Amygdala (tissue), 56 donors: ENCODE measurements at places on chromosomes 4 and X.

DNA sequence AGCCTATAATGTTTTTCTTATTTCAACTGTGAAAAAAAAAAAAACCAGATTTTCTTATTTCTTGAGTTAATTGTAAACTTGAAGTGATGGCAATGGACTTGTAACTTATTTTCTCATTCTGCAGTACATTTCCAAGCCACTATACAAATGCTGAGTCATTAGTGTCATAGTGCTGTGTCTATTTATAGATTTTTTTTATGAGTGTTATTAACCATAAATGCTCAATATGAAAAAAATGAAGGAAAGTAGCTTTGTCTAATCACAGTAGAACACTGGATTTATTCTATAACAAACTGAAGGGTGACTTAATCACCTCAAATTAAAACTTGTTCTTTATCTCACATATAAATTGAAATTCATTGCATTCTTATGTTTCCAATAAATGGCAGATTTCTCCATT is 718.6 kb downstream of the CCSER1 start:
- no peak for DNase-seq

GRCh38 chrX:8044947-8045346 is 117.7 kb upstream of the PNPLA4 start:
- DNase-seq: no peak

DNA sequence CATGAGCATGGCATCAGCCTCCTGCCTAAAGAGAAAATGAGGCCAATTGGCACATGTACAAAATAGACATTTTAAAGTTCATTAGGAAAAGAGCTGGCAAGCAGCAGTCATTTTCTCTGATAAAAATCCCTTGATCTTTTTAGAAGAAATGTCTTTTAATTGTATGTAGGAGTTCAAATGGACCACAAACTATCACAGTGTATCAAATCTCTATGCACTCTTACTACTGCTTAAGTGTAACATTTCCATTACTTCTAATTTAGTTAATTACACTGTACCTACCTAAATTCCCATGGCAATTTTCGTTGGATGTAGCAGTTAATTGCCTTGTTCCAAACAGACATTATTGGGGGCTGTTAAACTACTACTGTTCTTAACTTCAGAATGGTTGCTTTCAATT is 233.7 kb upstream of the TECRL start:
- no peak for DNase-seq

DNA sequence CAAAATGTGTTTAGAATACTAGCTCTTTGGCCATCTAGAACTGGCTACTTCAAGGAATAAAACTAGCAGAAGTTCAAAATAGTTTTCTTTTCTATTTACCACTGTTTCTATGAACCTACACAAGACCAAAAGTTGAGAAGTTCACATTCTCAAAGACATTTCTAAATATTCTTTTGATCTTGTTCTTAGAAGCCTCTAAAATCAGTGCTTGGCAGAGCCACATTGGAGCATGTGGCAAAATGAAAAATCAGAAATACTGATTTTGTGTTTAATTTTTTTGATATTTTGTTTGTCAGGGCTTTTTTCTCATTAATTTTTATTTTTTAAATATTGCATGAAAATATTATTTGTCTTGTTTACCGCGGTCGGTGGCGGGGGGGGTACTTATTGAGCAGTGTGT is 853.8 kb upstream of the INTU start:
- DNase-seq: no peak

- DNase-seq: no peak
These were observed 136.0 kb upstream of the NPY2R start for GRCh38 chr4:155072417-155072816.

GRCh38 chr4:5478697-5479096 is 229.7 kb downstream of the EVC2 start:
- no peak for DNase-seq

GRCh38 chrX:150234126-150234525 is 129.0 kb upstream of the MAMLD1 start:
- no peak for DNase-seq

DNA sequence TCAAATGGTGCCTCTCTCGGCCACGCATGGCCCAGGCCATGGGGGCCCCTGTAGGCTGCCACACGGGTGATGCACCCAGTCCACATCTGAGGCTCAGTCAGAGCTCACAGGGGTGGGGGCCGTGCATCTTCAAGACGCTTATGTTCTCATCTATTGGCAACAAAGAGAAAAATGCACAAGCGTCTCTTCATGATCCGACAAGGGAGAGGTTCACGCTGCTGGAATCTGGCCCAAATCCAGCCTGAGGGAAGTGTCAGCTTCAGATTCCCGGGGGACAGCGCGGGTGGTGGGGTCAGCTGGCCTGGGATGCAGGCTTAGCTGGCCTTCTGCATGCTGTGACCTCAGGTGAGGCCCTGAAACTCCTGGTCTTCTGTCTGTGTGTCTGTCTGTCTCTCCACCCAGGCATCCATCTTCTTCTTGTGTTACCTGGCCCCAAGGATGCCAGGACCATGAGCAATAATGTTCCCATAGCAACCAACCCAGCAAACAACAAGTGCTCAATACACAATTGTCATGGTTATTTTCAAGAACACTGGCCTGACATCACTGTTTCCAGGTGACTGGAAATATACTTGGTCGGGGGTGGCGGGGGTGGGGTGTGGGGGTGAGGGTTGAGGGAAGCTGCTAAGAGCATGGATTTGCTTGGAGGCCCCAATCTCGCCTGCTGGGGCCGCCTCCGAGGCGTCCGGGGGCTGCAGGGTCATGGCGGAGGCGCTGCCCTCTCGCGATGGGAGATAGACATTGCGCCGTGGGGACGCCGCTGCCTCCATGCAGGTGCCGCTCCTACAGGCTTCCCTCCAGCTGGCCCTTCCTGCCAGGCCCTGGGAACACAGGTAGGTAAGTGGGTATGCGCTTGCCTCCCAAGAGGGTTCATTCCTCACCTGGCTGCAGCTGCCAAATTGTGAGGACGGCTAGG is 48.3 kb downstream of the ABLIM2 start:
- no peak for DNase-seq

DNA sequence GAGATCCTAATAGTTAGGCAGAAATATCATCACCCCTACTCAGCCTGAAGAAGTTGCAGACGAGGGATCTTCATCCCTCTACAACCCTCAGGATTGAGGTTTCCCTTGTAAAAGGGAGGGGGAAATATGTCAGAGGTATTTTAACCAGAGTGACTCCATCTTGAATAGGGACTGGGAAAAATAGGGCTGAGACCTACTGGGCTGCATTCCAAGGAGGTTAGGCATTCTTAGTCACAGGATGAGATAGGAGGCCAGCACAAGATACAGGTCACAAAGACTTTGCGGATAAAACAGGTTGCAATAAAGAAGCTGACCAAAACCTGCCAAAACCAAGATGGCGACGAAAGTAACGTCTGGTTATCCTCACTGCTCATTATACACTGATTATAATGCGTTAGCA is 17.5 kb downstream of the IL13RA2 start:
- no peak for DNase-seq

DNA sequence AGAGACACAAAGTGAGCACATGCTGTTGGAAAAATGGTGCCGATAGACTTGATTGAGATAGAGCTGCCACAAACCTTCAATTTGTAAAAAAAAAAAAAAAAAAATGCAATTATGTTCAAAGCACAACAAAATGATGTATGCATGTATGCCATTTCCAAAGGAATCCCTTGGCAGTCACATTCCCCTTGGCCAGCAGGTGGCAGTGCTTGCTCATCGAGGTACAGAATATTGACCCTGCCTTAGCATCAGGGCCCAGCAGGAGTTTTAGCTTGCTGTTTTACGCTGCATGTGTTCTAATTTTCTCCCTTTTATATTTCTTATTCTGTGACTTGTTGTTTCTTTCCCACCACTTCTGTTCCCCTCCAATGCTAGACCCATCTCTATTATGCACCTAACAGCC is 34.5 kb upstream of the CYBB start:
- peak; percentile 77 for DNase-seq

DNA sequence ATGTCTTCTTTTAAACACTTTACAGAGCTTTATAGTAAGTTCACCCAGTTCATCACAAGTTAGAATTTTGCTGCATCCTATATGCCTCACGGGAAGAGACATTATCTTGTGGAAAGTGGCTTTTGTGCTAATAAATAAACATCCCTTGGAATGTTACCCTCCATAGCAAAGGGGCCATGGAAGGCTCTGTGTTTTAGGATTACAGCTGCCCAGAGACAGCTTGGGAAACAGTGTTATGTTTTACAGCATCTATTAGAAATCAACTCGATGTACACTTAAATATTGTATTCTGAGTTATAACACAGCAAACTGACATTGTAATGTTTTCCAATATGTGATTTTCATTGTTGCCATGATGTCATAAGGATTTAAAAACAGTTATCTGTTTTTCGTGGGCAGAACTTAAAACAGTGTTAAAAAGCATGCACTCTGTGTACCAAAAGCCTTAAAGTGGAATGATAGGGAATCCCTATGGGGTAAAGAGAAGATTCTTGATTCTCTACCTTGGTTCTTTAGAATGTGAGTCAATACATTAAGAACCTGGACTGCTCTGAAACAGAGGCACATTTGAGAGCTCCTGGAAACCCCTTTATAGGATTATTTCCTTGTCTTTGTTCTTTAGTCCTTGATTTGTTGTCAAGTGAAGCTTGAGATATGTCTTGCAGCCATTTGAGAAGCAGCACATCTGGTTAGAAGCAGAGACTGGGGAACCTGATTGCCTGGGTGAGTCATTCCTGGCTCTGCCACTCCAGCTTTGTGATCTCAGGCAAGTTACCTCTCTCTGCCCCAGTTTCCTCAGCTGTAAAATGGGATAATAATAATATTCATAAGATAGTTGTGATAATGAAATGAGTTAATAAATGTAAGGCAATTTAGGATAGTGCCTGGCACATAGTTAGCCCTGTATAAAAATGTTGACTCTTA is 41.6 kb downstream of the ARHGAP10 start:
- DNase-seq: no peak

DNA sequence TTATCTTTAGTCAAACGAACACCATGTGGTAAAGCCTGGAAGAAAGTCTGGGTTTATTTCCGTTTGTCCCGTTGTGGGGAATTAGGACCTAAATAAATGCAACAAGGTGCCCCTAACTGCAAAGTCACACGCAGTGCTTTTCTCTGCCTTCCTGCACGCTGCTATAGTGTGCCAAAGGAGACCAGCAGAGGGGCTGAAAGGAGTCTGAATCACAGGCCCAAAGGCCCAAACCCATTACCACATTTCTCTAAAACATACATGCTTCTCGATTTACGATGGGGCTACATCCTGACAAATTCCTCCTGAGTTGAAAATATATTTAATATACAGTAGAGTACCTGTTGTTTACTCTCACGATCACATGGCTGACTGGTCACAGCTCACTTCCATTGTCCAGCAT is 4.5 kb downstream of the VEGFC start:
- no peak for DNase-seq

DNA sequence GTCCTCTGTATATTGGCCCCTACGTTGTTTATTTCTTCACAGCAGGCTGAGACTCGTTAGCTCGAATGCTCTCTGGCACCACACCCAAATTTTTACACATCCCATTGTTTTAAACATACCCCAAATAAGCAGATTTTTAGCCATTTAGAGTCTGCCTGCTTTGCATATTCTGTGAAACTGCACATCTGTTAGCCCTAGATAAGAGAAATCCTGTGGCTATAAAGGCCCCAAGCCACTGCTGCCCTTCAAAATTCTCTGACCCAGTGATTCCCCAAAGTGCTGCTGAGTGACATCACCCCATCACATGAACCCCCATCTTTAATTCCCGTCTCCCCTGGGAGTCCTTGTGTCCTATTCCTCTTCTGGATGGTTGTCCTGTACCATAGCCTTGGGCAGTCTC is 20.8 kb downstream of the TEX13C start:
- no peak for DNase-seq

- no peak for DNase-seq
These were observed 10.8 kb downstream of the HTRA3 start for GRCh38 chr4:8280158-8280875.

- no peak for DNase-seq
These were observed 211.2 kb downstream of the NSUN7 start for GRCh38 chr4:40960941-40961340.

- DNase-seq: no peak
These were observed 86.1 kb downstream of the USP46 start for GRCh38 chr4:52572936-52573485.

GRCh38 chr4:151882072-151882803 is 121.4 kb upstream of the GATB start:
- DNase-seq: no peak

DNA sequence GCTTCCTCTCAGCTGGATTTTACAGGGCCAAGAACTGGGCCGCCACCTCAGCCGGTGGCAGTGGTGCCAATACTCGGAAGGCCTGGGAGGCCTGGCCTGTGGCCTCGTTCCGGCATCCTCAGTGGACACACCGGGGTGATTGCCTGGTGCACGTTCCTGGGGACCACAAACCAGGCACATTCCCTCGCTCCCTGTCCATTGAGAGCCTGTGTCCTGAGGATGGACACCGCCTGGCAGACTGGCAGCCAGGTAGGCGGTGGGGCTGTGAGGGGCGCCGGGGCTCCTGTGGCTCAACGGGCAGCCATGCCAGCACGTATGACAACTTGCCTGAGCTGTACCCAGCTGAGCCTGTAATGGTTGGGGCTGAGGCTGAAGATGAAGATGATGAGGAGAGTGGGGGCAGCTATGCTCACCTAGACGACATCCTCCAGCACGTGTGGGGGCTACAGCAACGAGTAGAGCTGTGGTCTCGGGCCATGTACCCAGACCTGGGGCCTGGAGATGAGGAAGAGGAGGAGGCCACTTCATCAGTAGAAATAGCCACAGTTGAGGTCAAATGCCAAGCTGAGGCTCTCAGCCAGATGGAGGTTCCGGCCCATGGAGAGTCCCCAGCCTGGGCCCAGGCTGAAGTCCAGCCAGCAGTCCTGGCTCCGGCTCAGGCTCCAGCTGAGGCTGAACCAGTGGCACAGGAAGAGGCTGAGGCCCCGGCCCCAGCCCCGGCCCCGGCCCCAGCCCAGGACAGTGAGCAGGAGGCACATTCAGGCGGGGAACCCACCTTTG is 70.4 kb downstream of the STARD8 start:
- DNase-seq: no peak

- no peak for DNase-seq
These were observed 11.0 kb upstream of the CTBP1 start for GRCh38 chr4:1259966-1260365.
